ENCODE measurements at places on chromosomes 16 and 17.

DNA sequence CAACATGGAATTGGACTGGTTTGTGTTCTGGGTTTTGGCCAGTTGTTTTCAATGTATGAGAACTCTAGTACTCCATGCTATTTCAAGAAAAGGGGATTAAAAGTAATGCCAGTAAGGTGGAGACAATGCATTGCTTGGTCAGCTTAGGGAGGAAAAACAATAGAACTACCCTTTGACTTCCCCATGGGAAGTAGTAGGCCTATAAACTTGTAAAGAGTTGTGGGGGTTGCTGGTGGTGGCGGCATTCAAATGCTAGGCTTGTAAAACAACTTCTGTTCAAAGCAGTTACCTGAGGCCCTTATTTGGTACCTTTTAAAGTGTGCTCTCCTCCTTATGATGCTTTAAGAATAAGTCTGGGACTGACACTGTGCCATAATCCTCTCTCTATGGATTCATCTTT, 9.4 kb downstream of the MAP3K3 start:
- DNase-seq, result no peak

- DNase-seq, result no peak
These were observed 26.0 kb downstream of the NGFR start for GRCh38 chr17:49521088-49521450.

- no peak for DNase-seq
These were observed 15.5 kb downstream of the MAP1LC3B start for GRCh38 chr16:87407511-87408112.

- no peak for DNase-seq
These were observed at the start of gene TLCD1 for GRCh38 chr17:28726226-28726626. TLCD1 (minus strand) TSS chr17:28726233; CDS start chr17:28726097, 136 bp downstream.

DNA sequence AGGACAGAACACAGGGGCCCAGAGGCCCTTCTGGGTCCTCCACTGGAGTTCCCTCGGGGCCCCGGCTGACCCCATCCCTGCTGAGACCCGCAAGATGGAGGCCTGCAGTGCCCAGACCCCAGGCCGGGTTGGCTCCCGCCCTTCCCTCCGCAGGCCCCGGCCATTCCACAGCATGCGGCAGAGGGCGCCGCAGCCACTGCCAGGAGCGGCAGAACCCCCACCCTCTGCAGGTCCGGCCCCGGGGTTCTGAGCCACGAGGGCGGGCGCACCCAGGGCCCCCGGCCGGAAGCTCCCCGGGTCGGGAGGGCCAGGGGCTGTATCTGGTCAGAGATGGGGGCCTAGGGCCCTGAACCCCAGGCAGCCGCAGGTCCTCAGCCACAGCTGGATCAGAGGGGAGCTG, 2.4 kb upstream of the PERCC1 start:
- DNase-seq, result peak; percentile 24

DNA sequence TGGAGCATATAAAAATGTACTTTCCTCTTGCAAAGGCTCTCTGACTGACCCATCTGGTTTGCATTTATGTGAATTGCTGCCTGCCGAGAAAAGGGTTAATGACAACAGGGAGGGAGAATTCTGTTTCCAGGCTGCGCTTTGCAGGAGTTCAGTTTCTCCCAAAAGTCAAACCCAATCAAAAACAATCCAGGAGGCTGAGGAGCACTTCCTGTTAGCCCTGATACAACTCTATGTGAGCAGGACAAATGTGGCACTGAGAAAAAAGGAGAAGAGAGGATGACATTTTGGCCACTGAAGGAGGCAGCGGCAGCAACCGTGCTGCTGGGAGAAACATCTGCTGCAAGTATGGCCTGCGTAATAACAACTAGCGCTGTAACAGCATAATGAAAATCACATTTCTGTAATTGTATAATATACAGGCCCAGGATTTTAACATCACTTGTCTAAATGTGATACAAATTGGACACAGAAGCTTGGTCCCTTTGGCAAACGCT, 26.8 kb upstream of the ELAC2 start:
- no peak for DNase-seq

GRCh38 chr16:82451449-82451848, 175.3 kb upstream of the CDH13 start:
- DNase-seq, result no peak

- DNase-seq, result no peak
These were observed 685 bp downstream of the FASN start for GRCh38 chr17:82097184-82097918.

GRCh38 chr16:69132424-69133252, at the start of the genes CHTF8 and UTP4:
CHTF8 (minus strand) TSS chr16:69132588; CDS start chr16:69121458, 11,130 bp downstream.
UTP4 (plus strand) TSS chr16:69132649; CDS start chr16:69133460, 811 bp downstream.
- peak; percentile 80 for DNase-seq

GRCh38 chr17:31068291-31068690, 26.5 kb upstream of the NF1 start:
- DNase-seq, result no peak

DNA sequence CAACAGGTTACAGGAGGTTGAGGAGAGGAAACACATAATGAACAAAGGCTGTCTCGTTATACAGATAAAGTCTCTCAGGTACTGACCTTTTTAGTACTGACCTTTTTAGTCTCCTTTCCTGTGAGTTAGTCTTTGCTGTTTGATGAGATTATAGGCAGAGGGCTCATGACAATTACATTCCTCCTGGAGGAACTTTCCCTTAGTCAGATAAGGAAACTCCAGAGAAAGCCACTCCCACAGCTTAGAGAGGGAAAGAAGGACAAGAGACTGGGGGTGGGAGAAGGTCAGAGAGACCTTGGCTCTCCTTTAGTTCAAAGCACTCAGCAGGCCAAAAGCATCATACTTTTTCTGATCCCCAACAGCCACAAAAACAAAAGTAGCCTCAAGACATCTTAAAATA, 15.3 kb upstream of the PSMD7 start:
- DNase-seq, result no peak

All from activated CD4-positive, alpha-beta T cell treated with anti-CD3 and anti-CD28 coated beads, Interleukin-2, amount 50 U/mL, for 24 hours (primary cell).